ENCODE measurements at places on chromosomes 11 and 22.

GRCh38 chr11:123219066-123219690, 24.1 kb upstream of the CLMP start:
- DNase-seq: no peak

GRCh38 chr11:130561441-130561881, 113.0 kb downstream of the ADAMTS15 start:
- DNase-seq: no peak

- no peak for DNase-seq
Observed at GRCh38 chr11:96197103-96197502, 145.9 kb downstream of the MAML2 start.

- no peak for DNase-seq
Observed at GRCh38 chr11:62611705-62612365, 740 bp downstream of the EML3 start.

DNA sequence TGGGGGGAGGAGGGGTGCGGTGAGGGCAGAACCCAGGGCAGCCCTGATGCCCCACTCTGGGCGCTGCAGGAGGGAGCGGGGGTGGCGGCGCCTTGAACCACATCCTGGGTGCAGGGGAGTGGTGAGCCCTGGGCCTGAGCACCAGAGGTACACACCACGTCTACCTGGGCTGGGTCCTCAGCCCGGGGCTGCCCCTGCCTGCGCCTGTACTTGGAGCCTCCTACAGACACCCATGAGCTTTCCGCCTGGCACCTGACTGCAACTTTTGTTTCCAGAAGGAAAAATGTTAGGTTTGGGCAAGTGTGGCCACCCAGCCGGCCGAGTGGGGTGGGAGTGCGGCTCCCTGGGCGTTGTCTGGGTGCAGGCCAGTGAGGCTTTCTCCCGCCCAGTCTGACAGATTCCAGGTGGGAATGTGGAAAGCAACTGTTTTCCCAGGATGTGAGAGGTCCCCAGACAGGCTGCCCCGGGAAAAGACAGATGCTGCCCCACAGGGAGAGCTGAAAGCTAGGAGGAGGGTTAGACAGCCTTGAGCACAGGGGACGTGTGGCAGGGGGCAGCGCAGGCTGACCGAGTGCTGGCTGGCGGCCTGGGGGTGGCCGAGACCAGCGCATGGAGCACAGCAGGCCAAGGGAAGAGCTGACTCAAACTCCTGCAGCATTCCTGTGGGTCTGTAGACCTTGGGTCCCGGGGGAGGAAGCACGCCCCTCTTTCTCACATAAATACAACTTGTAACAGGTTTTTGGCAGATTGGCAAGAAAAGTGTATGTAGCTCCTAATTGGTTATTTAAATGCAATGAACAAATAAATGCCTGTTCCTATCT, 44.1 kb downstream of the GNB1L start:
- DNase-seq: no peak

DNA sequence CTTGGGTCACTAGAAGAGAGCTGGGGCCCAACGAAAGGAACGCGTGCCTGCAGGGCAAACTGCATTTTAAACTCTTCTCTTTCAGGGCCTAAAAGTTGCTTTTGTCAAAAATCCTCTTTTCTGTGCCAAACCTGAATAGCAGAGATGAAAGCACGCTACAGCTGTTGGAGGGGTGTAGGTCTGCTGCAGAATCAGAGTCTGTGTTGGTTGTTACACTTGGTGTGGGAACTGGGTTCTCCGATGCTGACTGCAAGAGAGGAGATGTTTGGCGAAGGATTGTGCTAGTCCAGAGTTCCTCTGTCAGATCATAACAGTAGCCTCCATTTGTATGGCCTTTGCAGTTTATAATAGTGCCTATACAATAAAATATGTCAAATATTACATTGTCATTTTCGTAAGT, 41.8 kb downstream of the BARX2 start:
- DNase-seq: no peak

DNA sequence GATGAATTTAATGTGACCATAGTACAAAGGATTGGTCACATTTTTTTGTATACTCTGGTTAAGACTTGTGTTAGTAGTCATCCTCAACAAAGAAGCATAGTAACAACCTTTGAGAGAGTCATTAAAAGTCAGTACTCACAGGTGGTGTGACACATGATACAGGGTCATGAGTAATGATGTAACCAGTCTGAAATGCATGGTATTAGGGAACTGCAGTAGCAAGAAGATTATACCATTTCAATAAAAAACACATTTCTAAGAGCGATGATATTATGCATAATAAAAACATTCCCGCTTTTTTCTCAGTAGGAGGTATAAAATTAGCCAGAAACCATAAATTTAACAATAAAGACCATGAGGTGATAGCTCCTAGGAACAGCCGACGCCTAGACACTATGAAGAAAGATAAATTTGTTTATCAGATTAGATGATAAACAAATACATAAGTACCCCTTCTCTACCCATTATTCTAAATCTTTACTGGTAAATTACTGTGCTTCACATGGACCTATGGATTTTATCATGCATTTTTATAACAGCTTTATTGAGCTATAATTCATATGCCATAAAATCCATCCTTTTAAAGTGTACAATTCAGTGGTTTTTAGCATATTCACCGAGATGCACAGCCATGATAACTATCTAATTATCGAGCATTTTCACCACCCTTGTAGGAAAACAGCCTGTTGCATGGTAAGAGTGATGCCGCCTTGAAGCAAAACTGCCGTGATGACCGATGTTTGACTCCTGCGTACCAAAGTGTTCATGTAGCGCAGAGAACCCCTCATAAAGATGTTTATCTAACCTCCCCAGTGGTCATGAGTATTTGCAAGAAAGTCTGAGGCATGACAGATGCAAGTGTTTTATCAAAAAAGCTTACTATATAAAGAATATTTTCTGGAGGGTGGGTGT, 41.8 kb downstream of the TMPRSS5 start:
- DNase-seq: no peak

DNA sequence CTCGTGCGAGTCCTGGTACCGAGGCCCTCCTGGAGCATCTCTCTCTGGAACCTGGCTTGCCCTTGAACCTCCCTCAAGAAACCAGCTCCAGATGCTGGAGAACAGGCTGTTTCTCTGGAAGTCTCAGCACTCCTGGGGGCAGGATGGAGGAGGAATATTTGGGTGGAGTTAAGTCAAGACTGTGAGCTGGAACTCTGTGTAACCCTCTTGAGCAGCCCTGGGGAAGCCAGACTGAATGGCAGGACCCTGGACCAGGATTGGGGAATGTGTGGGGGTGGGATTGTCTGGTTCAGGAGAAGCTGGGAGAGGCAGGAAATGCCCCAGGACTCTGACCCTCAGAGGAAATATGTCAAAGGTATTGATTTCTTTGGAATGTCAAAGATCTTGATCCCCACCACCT, 7.7 kb downstream of the CREB3L1 start:
- DNase-seq: no peak

DNA sequence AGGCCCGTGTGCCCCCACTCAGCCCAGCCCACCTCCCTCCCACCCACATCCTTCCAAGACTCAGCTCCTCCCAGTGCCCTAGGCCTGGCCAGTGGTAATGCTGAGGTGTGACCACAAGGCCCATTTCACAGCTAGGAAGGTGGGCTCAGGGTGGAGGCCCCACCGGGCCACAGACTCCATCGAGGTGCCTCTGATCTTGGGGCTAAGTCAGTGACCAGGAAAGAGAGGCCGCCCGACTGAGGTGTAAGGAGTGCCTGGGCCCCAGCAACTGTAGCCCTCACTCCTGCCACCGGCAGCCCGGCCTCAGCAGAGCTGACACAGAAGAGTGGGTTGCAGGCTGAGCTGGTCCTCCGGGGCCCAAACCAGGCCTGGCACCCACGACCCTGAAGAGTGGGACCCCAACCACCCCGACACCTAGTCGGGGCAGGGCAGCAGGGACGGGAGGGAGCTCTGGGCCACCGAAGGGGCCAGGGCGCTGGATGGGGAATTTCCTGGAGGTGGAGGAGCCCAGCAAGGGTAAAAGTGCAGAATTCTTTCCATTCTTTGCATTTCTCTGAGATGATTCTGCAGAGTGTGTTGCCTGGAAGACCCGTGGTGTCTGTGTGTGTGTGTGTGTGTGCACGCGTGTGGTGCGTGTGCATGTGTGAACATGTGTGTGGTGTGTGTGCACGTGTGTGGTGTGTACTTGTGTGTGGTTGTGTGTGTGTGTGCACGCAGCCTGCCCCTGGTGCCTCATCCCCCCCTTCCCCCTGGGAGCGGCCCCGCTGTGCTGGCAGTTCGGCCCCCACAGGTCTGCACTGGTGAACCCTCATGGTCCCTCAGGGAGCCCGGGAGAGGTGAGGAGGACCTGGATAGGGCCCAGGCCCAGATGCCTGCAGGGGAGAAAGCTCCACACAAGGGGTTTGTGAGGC, 8.3 kb upstream of the PIM3 start:
- DNase-seq: no peak

- no peak for DNase-seq
Observed at GRCh38 chr22:38523029-38523428, 16.9 kb upstream of the DDX17 start.

- no peak for DNase-seq
Observed at GRCh38 chr22:48277868-48278581, 1515.6 kb downstream of the TBC1D22A start.

GRCh38 chr22:45516163-45516562, 13.5 kb downstream of the FBLN1 start:
- DNase-seq: no peak

GRCh38 chr22:48837341-48837935, 990.2 kb downstream of the BRD1 start:
- DNase-seq: no peak

GRCh38 chr11:126841999-126842398, 158.6 kb downstream of the KIRREL3 start:
- no peak for DNase-seq

GRCh38 chr22:43293259-43293654, 49.9 kb downstream of the SCUBE1 start:
- DNase-seq: no peak

DNA sequence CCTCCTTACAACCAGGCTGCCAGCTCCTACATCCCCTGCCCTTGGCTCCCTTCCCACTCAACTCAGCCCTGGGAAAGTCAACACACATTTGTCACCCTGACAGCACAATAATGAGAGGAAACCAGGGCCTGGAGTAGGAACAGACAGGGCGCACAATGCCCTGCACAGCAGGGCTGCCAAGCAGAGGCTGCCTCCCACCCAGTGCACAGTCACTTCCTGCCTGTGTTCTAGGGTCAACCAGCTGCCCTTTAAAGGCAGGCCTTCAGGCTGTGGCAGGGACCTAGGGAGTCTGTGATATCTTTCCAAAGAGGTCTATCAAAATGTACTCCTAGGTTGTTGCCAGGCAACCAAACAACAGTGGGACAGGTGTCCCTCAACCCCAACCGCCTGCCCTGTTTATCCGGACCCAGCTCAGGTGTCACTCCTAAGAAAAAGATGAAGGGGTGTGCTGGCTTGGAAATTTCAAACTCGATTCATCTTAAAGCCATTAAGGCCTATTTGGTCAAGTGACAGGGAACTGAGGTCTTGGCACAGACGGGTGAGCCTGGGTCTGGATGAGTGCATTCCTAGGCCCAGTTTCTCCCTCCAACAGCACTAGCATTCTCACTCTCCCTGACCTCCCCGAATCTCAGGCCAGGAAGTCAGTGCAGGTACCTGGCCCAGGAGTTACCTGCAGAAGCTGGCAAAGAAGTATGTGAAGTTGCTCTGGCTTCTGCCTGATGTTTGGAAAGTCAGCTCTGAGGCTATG, 110.3 kb upstream of the PITPNB start:
- no peak for DNase-seq

GRCh38 chr11:70074746-70075145, 3.4 kb upstream of the ANO1 start:
- no peak for DNase-seq

Measured in Jurkat, Clone E6-1 (cell line).